Erythroblast (primary cell): ENCODE measurements at places on chromosomes 12 and 14.

GRCh38 chr12:110661337-110661972, 27.5 kb downstream of the HVCN1 start:
- DNase-seq, result no peak

DNA sequence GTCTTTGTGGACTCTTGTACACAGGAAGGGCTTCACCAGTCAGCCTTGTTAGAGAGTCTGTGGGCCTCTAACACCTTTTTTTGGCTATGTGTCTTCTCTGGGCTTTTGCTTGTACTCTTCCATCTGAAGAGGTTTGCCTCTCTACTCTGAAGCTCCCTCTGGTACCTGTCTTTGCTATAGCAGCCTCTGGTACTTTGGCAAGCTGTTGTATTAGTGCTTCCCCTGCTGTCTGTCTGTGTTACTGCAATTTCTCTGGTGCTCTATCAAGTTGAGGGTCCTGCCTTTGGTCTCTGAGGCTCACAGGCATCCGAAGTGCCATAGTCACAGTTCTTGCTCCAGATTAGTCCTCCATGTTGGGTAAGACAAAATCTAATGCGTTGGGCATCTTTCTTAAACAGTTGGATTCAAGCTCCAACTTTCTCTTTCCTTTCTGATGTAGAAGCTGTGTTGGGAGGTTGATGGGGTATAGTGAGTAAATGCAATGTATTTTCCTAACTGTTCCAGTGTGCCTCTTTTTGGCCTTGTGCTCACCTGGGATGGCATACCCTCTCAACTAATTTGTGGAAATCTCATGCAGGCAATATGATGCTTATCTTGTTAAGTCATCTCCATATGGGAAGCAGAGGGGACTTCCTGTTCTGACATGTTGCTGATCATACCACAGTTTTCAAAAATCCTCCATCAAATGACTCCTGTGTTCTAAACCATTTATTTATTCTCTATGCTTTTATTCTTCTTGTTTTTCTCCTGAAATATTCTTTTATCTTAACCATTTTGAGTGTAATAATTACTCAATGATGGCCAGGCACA, 88.8 kb downstream of the ATF7IP start:
- peak; percentile 65 for DNase-seq

DNA sequence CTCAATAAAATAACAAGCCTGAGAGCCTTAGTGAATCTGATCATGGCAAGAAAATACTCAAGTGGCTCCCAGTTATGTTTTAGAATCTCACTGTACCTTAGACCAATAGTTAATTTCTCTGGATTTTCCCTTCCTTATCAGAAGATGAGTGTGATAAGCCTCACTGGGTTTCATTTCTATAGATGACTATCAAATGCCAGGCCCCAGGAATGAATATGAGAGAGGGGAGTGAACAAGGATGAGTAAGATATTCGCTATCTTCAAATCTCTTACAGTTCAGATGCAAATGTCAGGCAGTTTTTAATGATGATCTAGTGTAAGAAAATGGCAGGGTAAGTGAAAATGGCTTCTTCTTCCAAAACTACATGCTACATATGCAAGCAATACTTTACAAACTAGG, 26.1 kb upstream of the OR10P1 start:
- no peak for DNase-seq

DNA sequence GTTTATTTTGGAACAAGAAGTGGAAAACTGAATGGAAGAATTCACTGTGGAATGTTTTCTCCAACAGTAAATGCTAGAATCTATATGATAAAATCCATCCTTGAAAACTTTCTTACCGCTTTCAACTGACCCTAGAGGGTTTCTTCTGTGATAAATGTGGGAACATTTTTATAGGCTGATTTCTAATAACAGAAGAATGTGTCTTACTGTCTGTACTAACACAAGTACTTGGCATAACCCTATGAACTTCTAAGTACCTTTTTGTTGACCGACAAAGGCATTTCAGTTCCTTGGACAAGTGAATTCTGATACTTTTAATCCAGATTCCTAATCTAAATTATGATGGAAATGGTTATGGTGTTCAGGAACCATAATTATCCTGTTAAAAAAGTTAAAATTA, 1109.7 kb upstream of the FLRT2 start:
- no peak for DNase-seq

DNA sequence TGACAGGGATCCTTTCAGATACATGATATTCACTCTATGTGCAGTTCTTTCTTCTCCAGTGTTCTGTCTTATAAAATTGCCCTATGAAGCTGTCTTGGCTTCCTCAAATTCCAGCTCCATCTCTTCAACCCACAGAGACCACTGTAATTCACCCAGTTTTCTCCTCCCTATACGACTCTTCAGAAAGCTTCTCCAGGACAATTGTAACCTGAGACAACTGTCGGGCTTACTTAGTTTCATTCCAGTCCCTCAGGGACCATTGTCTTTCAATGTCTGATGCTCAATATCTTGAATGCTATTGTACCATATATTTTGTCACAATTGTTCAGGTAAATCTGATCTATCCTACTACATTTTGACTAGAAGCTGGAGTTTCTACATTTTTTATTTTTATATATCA, 345.3 kb downstream of the RPL10L start:
- DNase-seq, result no peak

DNA sequence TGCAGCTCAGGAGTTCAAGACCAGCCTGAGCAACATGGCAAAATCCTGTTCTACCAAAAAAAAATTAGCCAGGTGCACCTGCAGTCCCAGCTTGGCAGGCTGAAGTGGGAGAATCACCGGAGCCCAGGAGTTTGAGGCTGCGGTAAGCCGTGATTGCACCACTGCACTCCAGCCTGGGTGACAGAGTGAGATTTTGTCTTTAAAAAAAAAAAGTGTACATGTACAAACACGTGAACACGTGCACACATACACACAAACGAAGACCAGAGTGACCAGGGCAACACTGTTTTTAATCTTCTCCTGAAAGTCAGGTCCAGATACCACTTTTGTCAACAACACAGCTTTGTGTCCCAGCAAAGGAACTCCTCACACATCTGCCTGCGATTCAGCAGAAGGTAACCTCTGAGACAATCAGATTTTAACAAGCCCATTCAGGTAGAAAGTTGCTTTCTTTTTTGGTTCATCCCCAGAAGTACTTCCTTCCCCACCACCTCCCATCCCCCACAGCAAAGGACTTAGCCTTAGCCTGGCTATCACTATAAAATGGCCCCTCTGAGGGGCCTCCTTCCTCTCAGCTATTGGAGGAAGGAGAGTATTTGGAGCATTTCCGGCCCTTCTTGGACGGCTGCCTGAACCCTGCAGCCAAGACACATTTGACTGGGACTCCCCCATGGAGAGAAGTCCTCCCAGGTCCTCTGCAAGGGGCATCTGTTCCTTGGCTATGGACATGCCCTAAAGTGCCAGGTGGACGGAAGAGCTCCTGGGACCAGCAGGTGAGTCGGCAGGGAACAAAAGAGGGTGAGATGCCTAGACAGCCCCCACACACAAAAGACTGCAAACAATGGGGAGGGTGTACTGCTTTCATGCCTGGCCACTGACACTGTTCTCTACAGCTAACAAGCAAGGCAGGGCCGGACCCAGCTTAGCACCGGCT, 9.8 kb downstream of the CTDSP2 start:
- peak; percentile 69 for DNase-seq

DNA sequence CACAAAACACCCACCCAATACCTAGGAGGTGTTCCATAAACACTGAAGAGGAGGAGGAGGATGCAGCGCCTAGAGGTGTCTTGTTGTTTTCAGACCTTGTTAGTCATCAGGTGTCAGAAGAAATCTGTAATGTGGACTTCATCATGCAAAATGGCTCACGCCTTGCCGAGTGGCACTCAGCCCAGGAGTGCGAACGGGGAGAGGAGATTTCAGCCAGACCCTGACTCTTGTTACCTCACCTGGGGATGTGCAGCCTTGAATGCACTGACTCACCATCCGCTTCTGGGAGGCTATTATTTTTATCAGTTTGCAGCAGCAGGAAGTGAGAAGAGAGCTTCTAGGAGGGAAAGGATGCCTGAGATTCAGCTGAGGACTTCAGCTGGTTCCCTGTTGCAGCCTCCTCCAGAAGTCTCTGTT, 48.2 kb upstream of the PLXNC1 start:
- no peak for DNase-seq

- DNase-seq, result peak; percentile 78
Measured at GRCh38 chr14:49882826-49883694, 9.8 kb upstream of the ARF6 start.

DNA sequence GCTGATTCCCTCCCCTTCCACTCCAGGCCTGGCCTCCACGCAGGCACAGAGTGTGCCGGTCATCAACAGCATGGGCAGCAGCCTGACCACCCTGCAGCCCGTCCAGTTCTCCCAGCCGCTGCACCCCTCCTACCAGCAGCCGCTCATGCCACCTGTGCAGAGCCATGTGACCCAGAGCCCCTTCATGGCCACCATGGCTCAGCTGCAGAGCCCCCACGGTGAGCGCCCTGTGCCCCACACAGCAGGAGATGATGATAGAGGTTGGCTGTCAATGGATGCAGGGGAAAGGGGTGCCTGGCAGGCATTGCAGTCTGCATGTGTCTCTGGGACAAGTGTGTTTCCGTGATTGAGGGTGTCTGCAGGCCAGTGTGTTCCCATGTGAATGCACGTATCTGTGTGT, 18.8 kb downstream of the C12orf43 start:
- no peak for DNase-seq

DNA sequence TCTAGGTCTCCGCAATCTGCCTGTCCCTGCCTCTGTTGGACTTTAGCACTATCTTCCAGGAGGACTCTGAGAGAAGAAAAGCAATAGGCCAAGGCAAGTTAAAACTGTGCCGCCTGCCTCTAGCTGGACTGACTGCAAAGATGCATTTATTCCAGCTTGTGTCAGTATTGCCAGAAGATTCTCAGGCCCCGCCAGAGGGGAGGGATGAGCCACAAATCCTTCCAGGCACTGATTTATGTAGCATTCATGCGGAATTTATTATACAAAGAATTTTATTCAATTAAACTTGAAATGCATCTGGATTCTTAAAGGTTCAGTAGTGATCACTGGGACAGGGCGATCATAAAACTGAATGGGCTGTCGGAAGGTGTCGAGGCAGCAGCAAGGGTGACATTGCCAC, 19.8 kb downstream of the MMAB start:
- no peak for DNase-seq

- DNase-seq, result no peak
Measured at GRCh38 chr12:42564556-42564955, 25.0 kb downstream of the PRICKLE1 start.

- no peak for DNase-seq
Measured at GRCh38 chr12:31011336-31011735, 62.3 kb upstream of the DDX11 start.

GRCh38 chr14:23942587-23942986, 11.0 kb upstream of the DHRS4 start:
- no peak for DNase-seq
